A549 treated with CpdA at 1 μM for 4 hours (cell line): ENCODE measurements at places on chromosomes 16 and 17. TPM values are rescaled to one million over a fixed set of nuclear protein-coding genes. Genes with fewer than 3 reads are reported as not detected.

The HBM gene
- total RNA-seq, result not detected in 5 replicates

The ACSM3 gene
- total RNA-seq, result 3.3 to 6.0 TPM (median 4.7 TPM) in 5 replicates

The SEZ6L2 gene
- total RNA-seq, result 16.5 to 25.6 TPM (median 21.2 TPM) in 5 replicates

The DNAH17 gene
- 1.4 to 2.6 TPM (median 1.5 TPM) in 5 replicates for total RNA-seq

The FCSK gene
- total RNA-seq, result 4.2 to 6.3 TPM (median 5.7 TPM) in 5 replicates

The HIGD1B gene
- not detected in 5 replicates for total RNA-seq

The CD300H gene
- 0.45 to 0.78 TPM (median 0.63 TPM) in 4 of 5 replicates, not detected in the other for total RNA-seq

The RDM1 gene
- total RNA-seq, result 2.6 to 3.4 TPM (median 2.8 TPM) in 5 replicates

The MT1H gene
- total RNA-seq, result not detected in 5 replicates

The AANAT gene
- 0.25 to 0.50 TPM (median 0.31 TPM) in 4 of 5 replicates, not detected in the other for total RNA-seq

The OR1A1 gene
- total RNA-seq, result not detected in 5 replicates

The CCL4 gene
- total RNA-seq, result not detected in 5 replicates

The KRTAP4-6 gene
- total RNA-seq, result not detected in 5 replicates

The SNAI3 gene
- total RNA-seq, result 0.08 to 0.21 TPM (median 0.14 TPM) in 4 of 5 replicates, not detected in the other
